ENCODE measurements at places on chromosomes 2 and 18.

GRCh38 chr2:46353509-46353908, 56.3 kb downstream of the EPAS1 start:
- no peak for DNase-seq

GRCh38 chr2:142307616-142308115, 176.8 kb upstream of the LRP1B start:
- DNase-seq, result no peak

GRCh38 chr2:240647503-240648154, 22.3 kb downstream of the GPR35 start:
- DNase-seq, result peak; percentile 7

DNA sequence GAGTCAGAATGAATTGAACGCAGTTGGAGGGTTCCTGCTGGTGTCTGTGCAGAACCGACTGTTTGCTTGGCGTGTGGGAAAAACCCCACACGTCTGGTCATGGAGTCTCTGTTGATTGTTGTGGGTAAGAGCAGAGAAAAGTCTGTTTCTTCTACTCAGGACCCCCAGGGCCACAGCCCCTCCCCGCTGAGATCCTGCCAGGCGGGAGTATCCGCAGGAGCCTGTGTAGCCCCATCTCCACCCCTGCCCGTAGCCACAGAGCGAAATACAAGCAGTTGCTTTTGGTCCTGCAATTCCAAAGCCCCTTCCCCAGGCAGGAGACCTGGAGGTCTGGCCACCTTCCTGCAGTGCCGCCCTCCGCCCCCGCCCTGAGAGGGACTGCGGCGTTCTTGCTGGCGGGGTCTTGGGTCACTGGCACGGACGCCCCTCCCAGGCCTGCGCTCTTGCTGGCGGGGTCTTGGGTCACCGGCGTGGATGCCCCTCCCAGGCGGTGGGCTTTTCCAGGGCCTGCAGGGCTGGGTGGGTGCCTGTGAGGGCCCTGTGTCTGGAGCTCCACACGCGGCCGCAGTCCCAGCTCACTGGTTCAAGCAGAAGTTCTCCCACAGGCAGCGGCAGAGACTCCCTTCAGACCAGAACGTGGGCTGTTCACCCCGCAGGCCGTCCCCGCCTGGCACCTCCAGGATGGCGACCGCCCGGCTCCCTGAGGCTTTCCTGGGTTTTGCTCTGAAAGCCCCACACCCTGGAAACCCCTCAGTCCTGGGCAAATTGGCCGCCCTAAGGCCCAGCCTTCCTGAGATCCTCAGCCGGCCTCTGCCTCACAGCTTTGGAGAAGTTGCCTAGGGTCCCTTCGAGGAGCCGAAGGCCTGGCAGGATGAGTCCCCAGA, 76.0 kb upstream of the CTDP1 start:
- DNase-seq, result no peak

- DNase-seq, result no peak
These were observed 163.3 kb downstream of the SLC39A10 start for GRCh38 chr2:195820373-195820772.

DNA sequence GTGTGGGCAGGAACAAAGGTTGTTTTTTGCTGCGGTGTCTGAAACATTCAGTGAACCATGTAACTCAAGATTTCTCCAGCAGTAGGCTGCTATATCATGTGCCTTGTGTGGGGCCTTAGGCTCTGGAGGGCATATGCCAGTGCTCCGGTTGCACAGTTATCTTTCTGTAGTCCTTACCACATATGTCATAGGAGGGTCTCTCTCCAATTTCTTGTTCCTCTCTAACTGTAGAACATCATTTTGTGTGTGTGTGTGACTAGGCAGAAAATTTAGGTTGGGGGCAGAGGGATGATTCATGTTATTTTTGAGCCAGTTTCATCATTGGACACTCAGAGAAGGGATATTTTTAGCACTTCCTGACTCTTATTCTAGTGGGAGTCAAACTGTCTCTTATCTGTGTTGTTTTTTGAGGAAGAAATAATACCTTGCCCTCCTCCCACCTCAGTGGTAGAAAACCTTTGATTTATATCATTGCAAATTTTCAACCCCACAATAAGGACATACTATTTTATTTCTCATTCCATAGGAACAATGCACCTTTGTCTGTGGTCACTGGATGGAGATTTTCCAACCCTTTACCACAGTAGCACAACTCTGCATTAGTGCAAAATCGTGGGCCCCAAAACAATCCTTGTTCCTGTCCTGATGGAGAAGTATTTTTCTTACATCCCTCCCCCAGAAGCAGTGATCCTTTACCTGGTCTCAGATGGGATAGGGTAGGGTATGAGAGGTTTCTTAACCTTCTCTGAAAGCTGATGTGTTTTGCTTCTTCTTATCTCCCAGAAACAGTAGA, 113.9 kb downstream of the CCDC74A start:
- DNase-seq, result no peak

DNA sequence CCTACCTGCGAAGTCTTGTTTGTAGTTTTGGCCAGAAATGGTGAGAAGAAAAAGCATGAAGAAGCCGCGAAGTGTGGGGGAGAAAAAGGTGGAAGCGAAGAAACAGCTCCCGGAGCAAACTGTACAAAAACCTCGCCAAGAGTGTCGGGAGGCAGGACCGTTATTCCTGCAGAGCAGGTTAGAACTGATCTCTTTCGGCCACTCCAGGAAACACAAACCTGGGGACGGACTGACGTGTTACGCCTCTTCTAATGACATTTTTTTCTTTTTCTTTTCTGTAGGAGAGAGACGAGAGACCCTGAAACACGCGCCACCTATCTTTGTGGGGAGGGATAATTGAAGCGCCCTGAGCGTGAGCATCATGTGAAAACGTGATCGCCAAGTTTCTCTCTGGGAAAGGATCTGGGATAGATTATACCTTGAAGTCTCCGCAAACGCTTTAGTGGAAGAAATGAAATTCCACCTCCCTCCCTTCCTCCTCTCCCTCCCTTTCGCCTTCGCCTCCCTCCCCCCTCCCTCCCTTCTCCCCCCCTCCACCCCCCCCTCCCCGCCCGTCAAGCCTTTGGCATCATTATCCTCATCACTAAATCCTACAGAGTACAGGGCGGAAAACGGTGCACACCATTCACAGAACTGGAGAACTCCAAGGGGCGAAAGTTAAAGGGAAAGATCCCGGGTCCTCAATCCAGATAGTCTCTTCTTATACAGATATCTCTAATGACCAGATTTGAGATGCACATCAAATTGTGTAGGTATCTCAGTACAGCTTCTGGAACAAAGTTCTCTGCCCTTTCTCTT, at the start of gene ZEB2:
TSS of gene ZEB2 (minus strand) at position 186 of the 798 bp plus-strand sequence. CDS start 2,769 bp downstream, outside the sequence.
- DNase-seq, result no peak

DNA sequence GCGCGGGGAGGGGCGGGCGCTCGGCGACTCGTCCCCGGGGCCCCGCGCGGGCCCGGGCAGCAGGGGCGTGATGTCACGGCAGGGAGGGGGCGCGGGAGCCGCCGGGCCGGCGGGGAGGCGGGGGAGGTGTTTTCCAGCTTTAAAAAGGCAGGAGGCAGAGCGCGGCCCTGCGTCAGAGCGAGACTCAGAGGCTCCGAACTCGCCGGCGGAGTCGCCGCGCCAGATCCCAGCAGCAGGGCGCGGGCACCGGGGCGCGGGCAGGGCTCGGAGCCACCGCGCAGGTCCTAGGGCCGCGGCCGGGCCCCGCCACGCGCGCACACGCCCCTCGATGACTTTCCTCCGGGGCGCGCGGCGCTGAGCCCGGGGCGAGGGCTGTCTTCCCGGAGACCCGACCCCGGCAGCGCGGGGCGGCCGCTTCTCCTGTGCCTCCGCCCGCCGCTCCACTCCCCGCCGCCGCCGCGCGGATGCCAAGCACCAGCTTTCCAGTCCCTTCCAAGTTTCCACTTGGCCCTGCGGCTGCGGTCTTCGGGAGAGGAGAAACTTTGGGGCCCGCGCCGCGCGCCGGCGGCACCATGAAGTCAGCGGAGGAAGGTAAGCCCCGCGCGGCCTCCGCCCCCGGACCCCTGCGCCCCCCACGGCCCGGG, at the start of gene NFATC1:
TSS of gene NFATC1 (plus strand) at position 170 of the 644 bp plus-strand sequence. CDS start at position 465, 295 bp downstream.
- DNase-seq, result peak; percentile 73

GRCh38 chr2:6957910-6958615, 40.9 kb downstream of the RNF144A start:
- DNase-seq, result no peak

- no peak for DNase-seq
These were observed 37.7 kb downstream of the COBLL1 start for GRCh38 chr2:164803776-164804466.

DNA sequence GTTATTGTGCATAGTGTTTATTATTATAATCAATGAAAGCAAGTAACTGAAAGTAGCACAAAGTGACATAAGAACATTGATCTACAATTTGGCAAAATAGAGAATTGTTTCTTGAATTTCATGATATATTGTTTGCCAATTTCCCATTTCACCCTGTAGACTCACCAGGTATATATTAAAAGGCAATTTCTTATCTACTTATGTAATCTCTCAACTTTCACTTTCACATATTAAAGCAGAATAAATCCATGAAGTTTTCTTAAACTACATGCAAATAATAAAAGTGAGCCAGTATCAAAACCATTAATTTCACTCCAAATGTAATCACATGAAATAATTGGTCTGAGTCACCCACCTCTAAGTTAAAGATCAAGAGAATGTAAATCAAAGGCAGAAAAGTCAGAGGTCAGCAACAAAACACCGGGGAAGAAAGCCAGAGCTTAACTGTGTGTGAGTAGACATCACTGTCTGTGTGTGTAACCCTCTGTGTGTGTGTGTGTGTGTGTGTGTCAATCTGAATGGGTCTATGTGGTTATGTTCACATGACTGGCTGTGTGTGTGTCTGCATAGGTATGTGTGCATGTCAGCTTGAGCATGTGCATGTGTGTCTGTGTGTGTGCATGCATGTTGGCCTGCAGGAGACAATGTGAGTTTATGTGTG, 44.1 kb downstream of the ZNF385B start:
- DNase-seq, result no peak

- no peak for DNase-seq
These were observed 87.7 kb downstream of the PRKRA start for GRCh38 chr2:178363252-178363651.

- no peak for DNase-seq
These were observed 53.9 kb downstream of the TMEM18 start for GRCh38 chr2:623130-623922.

DNA sequence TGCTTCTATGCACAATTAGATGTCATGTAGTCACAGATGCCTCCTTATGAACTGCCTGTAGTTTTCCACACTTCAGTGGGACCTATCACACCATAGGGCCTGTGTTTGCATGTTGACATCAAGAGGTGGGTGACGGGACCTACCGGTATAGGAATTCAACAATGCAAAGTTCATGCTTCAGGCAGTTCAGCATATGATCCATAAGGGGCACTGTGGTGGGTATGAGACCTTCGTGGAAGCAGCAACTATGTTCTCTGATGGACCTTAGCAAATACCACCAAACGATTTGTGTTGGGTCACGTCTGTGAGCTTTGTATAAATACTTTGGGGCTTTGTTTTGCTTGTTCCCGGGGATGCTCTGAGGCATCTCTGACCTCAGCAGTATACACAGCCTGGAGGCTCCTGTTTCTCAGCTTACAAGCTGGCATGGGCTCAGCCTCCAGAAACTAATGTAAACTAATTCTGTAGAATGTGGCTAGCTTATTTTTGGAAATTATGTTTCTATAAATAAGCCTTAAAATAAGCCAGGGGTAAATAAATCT, 111.6 kb downstream of the DTNA start:
- no peak for DNase-seq

GRCh38 chr2:26627350-26628105, 13.6 kb downstream of the CIB4 start:
- DNase-seq, result no peak

GRCh38 chr2:102424754-102425153, 1.8 kb downstream of the IL18RAP start:
- DNase-seq, result no peak

DNA sequence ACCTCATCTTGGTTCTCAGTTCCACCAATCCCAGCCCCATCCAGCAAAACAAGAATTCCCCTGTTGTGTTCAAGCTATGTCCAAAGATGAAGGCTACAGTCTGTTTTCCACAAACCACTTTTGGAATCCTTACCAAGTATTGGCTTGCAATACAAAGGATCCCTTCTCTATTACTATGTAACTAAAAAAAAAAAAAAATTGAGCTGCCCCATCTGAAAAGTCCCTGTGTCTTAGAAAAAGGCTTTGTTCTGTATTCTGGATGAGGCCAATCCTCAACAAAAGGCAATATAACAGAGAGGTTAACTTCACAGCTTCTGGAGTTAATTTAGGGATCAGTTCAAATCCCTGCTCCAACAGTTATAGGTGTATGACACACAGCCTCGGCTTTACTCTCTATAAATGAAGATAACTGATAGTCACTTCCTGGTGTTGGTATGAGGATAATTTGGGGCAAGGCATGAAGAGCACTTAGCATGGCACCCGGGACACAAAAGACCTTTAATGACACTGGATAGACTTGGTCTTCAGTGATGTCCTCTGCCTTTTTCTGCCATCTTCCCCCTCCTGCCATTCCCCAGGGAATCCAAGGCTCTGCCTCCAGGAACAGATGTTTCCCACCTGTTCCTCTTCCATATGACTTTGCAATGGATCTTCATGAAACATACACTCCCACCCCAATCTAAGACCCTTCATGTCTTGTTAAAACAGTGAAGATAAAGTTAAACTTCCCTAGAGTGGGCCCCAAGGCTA, 61.2 kb upstream of the ATL2 start:
- DNase-seq, result no peak
